ENCODE measurements at places on chromosomes 2 and 18. TPM values are rescaled to one million over a fixed set of nuclear protein-coding genes. Genes with fewer than 3 reads are reported as not detected.

The ZDBF2 gene
- total RNA-seq = 7.9 TPM

The SIX2 gene
- 0.90 TPM for total RNA-seq

The CCBE1 gene
- total RNA-seq = 0.33 TPM

GRCh38 chr2:172878260-172878659 lies 142.6 kb downstream of the RAPGEF4 start:
- no peak overlapping the region for H3K27ac ChIP-seq
- no peaks in the 10 kb centered on the region for H3K4me1 ChIP-seq
- H3K36me3 ChIP-seq = no peaks in the 10 kb centered on the region
- no peak overlapping the region for H3K4me3 ChIP-seq

DNA sequence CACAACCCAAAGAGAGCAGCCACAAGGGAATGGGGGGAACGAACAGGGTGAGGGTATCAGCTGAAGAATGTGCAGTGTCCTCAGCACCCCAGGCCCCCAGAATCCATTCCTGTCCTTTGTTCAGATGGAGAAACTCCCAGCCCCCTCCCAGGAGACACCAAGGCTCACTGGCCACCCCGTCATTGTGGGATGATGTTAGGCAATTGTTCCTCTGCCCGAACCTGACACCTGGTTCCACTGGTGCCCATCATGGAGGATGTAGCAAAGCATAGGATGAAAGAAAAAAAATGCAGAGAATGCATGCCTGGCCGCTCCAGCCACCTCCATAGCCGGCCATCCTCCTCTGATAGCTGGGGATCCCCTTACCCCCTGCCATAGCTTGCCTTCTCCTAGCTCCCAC lies 197.3 kb upstream of the TWIST2 start:
- no peak overlapping the region for H3K4me3 ChIP-seq
- no peak for DNase-seq
- no peak overlapping the region for H3K27ac ChIP-seq
- H3K27me3 ChIP-seq = no peaks in the 10 kb centered on the region
- no peaks in the 10 kb centered on the region for H3K36me3 ChIP-seq
- H3K4me1 ChIP-seq = no peaks in the 10 kb centered on the region

- no peaks in the 10 kb centered on the region for H3K36me3 ChIP-seq
- no peak overlapping the region for H3K27ac ChIP-seq
- no peak for DNase-seq
- H3K27me3 ChIP-seq = no peaks in the 10 kb centered on the region
These were observed 304.6 kb upstream of the ZEB2 start for GRCh38 chr2:144824306-144825080.

DNA sequence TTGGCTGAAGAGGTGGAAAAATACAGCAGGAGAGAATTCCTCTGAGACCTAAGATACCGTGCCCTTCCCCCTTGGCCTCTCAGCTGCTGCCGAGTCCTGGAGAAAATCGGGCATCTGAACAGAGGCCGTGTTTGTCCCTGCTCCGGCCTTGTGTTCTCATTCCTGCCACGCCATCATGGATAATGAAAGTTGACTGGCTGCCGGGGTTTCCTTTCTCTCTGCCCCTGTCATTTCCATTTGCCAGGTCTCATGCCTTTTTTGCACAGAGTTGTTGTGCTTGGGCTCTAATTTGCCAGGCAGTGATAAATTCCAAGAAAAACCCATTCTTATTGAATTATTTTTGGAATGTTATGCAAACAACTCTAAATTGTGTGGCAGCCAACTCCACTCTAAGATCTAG lies 496.9 kb upstream of the TNP1 start:
- no peak for DNase-seq
- no peaks in the 10 kb centered on the region for H3K4me1 ChIP-seq
- H3K4me3 ChIP-seq = no peak overlapping the region
- no peaks in the 10 kb centered on the region for H3K27me3 ChIP-seq
- H3K27ac ChIP-seq = no peak overlapping the region

DNA sequence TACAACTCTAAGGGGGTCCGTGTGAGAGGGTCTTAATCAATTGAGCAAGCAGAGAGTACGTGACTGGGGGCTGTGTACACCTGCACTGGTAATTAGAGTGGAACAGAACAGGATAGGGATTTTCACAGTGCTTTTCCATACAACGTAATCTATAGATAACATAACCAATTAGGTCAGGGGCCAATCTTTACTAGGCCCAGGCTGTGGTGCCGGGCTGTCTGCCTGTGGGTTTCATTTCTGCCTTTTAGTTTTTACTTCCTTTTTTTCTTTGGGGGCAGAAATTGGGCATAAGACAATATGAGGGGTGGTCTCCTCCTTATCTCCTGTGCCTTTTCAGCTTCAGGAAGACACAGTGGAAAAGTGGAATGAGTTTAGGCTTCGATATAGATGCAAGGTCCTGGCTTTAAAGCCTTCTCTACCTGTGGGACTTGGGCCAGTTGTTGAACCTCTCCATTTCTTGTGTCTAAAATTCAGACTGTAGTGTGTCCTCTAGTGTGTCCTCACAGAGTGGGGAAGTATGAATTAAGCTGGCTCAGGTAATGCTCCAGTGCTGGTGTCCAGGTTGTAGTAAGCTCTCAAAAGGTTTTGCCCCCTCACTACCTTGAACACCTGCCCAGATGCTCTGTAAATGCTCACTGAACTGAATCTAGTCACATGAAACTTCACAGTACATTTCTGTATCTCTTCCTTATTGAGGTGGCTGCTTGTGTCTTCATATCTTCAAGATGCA lies 422.8 kb downstream of the SETBP1 start:
- H3K4me3 ChIP-seq = no peak overlapping the region
- H3K27me3 ChIP-seq = no peaks in the 10 kb centered on the region
- no peak for DNase-seq
- H3K4me1 ChIP-seq = no peaks in the 10 kb centered on the region

DNA sequence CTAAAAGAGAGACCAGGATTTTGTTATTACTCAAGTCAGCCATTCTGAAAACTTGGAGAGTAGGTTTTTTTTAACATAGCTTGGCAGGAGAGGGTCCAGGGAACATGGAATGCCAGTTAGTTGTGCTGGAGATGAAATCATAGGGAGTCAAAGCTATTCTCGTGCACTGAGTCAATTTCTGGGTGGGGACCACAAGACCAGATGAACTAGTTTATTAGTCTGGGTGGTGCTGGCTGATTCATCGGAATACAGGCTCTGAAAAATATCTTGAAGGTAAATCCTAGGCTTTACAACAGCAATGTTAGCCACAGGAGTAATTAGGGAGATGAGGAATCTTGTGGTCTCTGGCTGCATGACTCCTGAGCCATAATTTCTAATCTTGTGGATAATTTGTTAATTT lies 921.4 kb downstream of the TRIB2 start:
- H3K27me3 ChIP-seq = no peaks in the 10 kb centered on the region
- no peak for DNase-seq
- H3K36me3 ChIP-seq = no peaks in the 10 kb centered on the region
- no peaks in the 10 kb centered on the region for H3K4me1 ChIP-seq
- no peak overlapping the region for H3K27ac ChIP-seq
- no peak overlapping the region for H3K4me3 ChIP-seq

GRCh38 chr2:228594012-228594411 lies 412.5 kb upstream of the SPHKAP start:
- H3K27ac ChIP-seq = no peak overlapping the region
- H3K27me3 ChIP-seq = no peaks in the 10 kb centered on the region
- no peak for DNase-seq
- no peak overlapping the region for H3K4me3 ChIP-seq
- no peaks in the 10 kb centered on the region for H3K4me1 ChIP-seq
- H3K36me3 ChIP-seq = no peaks in the 10 kb centered on the region

- DNase-seq = no peak
- H3K4me1 ChIP-seq = no peaks in the 10 kb centered on the region
- H3K27ac ChIP-seq = no peak overlapping the region
- H3K36me3 ChIP-seq = no peaks in the 10 kb centered on the region
- no peak overlapping the region for H3K4me3 ChIP-seq
- no peaks in the 10 kb centered on the region for H3K27me3 ChIP-seq
These were observed 12.5 kb upstream of the GYPC start for GRCh38 chr2:126643431-126643830.

Measured in thymus (tissue), 14 donors.